GM03348 (cell line): ENCODE measurements at places on chromosomes 3 and 15.

DNA sequence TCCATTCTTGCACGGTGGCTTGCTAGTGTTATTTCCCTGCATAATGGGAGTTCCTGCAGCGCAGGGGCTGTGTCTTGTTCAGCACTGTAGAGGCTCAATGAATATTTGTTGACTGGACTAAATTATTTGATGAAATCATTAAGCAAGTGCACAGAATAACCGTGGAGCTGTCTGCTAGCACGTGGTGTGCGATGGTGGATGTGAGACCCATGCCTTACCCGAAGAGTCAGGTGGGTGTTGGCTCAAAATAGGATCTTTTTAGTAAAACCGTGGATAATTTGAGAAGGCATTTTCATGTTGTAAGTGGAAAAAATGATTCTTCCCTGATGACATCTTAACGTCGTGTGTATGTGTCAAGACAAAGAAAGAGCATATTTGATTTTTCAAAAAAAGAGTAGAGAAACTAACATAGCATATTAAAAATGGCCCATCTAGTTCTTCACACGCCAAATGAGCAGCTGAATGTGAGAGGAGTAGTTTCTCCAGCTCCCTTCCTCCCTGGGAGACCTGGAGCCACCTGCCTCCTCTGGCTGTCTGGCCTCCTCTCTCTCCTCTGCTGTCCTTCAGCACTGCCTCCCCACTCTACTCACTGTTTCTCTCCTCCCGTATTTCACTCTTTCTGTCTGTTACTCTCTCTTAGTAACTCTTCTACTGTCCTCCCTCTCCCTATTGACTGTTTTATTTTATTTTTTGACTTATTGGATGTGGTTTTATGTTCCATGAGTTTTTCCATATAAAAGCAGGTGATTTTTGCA is 6.3 kb downstream of the FAM81A start:
- DNase-seq = no peak

- DNase-seq = no peak
Measured at GRCh38 chr15:66565141-66565641, 607 bp downstream of the LCTL start.

GRCh38 chr15:89874926-89875564 is 18.7 kb downstream of the AP3S2 start:
- DNase-seq = peak; percentile 90

- no peak for DNase-seq
Measured at GRCh38 chr3:46350262-46350565, 3.7 kb upstream of the CCR2 start.

DNA sequence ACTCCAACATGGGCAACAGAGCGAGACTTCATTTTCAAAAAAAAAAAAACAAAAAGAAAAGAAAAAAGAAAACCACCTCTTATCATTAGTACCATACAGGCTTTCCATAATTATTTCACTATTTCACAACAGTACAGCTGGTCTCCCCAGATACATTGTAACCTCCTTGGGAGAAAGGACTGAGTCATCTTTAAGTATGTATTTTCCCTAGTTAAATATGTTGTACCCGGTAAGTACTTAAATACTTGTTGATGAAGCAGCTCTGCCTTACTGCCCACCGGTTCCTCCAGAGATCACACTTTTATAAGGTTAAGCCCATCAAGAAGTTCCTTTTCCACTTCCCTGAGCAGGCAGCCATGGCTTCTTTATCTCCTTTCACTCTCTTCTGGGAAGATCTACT is 789.5 kb upstream of the CFAP20DC start:
- peak; percentile 48 for DNase-seq

DNA sequence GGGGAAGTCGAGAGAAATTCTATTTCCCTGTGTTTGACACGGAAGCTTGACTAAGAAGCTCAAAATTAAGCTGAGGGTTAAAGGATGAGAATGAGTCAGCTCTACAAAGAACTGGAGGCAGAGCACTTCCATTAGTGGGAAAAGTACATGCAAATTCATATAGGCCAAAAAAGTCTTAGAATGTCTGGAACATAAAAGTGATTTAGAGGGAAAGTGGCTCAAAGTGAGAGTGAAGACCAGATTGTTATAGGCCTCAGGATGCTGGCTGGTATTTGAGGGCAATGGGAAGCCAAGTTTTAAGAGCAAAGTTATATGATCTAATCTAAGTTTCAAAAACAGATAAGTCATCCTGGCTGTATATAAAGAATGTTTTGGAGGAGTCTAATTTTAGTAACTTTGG is 857.3 kb downstream of the NAALADL2 start:
- DNase-seq = no peak

GRCh38 chr3:152271501-152272236 is 2.9 kb downstream of the MBNL1 start:
- DNase-seq = no peak

DNA sequence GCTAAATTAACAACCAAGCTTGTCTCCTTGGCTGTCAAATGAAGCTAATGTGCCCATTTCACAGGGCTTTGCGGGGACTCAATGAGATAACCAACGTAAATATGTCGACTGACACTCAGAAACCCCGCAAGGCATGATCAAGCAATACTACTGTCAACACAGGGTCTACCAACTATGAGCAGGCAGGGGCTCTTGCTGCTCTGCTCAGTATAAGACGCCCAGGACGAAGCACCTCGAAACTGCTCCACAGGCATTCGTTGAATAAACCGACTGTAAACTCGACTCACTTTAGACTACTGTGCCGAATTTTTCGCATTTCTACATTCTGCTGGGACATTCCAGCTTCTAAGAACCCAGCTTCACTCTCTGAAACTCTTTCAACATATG is 55.0 kb downstream of the FEZF2 start:
- no peak for DNase-seq

DNA sequence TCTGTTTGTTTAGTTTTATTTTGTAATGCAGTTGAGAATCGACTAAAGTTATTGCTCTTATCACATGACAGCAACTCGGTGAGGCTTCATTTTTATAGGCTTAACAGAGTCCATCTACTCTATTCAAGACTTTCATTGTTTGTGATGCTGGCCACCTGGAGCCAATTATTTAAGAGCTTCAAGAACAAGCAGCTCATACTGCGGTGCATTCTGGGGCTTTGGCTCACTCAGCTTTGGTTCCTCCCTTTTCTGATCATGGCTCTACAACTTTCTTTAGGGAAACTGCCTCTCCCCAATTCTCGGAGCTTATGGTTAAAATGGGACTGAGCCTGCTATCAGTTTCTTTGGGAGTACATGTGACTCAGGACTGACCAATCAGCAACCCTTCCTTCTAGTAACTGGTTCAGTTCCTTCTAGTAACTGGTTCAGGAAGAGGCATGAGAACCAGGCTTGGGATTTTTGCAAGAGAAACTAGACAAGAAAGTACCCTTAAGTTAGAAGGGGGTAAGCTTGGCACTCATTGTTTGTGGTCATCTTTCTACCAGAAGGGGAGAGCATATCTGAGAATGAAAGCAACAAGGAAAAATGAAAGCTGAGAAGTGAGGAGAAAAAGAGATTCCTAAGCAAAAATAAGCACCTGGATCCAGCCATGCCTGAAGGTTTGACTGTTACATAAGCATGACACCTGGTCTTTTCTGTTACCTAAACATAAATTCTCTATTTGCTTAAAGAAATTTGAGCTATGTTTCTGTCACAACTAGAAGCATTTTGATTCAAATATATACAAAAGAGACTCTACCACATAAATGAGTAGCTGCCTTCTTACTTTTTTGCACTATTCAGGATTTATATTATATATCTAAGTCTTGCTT is 24.1 kb upstream of the ARHGEF3 start:
- no peak for DNase-seq

GRCh38 chr3:142495103-142495502 is 47.3 kb upstream of the XRN1 start:
- DNase-seq = no peak
